CMK (cell line): ENCODE measurements at places on chromosomes 12 and 14.

DNA sequence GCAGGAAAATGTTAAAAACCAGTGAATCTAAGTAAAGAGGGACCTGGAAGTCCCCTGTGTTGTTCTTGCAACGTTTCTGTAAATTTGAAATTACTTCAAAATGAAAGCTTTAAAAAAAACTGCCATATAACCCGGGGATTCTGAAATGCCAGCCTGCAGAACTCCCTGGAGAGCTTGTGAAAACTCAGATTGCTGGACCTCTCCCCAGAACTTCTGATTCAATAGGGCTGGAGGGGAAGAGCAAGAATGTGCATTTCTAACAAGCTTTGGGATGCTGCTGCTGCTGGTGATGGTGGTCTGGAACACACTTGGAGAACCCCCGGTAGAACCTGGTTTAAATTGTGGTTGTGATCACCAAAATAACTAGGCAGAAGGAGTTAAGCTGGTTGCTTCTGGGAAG lies 300.0 kb upstream of the NOS1 start:
- DNase-seq, result no peak

DNA sequence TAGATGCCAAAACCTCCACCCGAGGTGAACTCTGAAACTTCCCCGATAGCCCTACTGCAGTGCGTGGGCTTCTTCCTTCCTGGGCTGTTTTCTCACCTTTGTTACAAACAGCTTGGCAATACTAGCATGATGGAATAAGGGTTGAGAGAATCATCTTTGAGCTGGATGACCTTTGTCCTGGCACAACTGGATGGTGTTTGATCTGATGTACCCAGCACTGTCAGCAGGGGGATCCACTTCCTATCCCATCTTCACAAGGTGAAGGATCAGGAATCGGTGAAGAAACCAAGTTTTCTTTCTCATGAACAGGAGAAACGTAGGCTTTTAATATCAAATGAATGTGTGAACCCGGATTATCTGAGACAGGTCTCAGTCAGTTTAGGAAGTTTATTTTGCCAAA lies 19.5 kb upstream of the LRRC10 start:
- no peak for DNase-seq

- no peak for DNase-seq
Observed at GRCh38 chr14:102774391-102775153, 2.7 kb upstream of the TRAF3 start.

- DNase-seq, result no peak
Observed at GRCh38 chr12:42296503-42297109, 29.3 kb downstream of the ZCRB1 start.

- DNase-seq, result no peak
Observed at GRCh38 chr14:81396113-81396512, 4.0 kb downstream of the STON2 start.

GRCh38 chr14:42429401-42429800 lies 822.7 kb downstream of the LRFN5 start:
- DNase-seq, result no peak

DNA sequence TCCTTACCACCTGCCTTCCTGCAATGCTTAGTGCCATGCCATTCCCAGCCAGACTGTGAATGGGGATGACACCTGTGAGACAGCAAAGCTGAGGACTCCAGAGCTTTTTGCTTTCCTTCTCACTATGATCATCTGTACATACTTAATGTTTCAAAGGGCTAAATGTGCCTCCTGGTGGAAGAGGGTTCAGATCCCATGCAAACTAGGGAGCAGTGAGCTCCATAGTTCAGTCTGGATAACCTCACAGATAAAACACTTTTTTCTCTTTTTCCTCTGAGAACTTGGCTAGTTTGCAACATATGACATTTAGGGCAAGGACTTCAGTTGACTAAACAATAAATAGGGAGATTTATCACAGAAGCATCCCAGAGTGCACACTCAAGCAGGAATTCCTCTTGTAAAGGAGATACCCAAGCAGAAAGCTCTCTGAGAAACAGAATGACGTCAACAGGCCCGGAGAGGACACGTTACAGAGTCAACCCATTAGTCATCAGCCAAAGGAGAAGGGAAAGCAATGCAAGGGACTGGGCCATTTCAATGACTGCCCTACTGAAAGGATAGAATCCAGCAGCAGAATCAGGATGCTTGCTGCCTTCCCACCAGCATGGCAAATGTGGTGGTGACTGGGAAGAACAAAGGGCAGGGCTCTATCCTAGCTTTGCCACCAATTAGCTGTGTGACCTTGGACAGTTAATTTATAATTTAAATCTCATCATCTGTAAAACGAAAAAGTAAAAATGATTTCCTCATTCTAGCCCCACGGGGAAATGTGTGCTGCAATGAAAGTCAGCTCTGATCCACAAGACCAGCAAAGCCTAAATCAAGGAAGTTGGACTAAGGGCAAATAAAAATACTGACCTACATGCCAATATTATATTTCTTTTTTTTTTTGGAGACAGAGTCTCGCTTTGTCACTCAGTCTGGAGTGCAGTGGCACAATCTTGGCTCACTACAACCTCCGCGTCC lies 80.8 kb upstream of the ACTN1 start:
- no peak for DNase-seq
